Activated CD8-positive, alpha-beta memory T cell treated with anti-CD3 and anti-CD28 coated beads for 1 hour (primary cell): ENCODE measurements at places on chromosomes 1 and 21.

DNA sequence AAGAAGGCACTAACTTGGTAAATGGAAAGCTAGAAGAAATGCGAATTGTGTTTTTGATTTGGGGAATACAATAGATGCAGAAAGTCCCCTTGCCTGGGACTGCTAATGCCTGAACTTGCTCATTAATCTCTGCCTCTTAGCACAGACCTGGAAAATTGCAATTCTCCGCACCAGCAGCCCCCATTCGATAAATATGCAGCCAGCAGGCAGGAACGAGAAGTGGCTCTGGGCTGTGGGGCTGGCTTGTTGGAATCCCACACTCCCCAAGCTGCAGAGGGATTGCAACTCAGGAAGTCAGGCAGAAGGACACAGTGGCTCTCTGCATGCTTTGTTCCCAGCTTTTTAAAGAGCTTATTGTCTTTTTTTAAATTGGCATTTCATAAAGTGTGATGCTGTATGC, 51.3 kb downstream of the PCP4 start:
- no peak for DNase-seq

- no peak for DNase-seq
Observed at GRCh38 chr1:6162773-6163172, 17.3 kb downstream of the CHD5 start.

GRCh38 chr1:232534552-232535517, 95.1 kb downstream of the SIPA1L2 start:
- no peak for DNase-seq

GRCh38 chr1:3555131-3555920, 56.0 kb downstream of the MEGF6 start:
- no peak for DNase-seq

- DNase-seq: no peak
Observed at GRCh38 chr1:96569288-96569687, 152.3 kb upstream of the PTBP2 start.

DNA sequence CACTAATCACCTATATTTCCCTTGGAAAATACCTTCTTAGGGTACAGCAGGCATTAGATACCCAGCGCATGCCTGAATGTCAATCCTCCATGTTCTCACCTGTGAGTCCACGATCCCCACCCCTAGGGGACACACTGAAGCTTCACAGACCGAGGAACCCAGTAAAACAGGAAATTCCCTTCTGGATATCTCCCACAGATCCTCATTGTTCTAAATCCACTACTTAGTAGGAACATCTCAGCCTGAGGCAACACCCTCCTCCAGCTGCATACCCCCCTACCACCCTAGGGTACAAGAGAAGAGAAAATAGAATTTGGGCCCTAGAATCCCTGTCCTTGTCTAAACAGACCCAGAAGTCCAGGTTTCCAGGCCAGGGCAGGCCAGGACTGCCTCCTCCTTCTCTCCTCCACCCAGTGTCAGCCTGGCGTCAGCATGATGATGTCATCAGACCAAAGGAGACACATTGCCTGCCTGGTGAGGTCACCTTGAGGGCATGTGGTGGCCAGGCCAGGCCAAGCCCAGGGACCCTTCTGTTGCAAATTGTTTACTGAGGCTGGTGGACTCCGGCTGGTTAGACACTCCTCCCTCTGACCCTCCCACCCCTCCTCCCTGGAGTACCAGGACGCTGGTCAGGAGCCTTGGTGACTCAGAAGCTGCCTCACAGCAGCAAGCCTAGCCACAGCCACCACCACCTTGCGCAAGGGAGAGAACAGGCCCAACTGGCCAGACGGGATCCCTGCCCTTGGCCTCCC, 6.2 kb downstream of the NECTIN4 start:
- DNase-seq: no peak

GRCh38 chr1:18199462-18199861, 91.9 kb downstream of the IGSF21 start:
- DNase-seq: no peak

DNA sequence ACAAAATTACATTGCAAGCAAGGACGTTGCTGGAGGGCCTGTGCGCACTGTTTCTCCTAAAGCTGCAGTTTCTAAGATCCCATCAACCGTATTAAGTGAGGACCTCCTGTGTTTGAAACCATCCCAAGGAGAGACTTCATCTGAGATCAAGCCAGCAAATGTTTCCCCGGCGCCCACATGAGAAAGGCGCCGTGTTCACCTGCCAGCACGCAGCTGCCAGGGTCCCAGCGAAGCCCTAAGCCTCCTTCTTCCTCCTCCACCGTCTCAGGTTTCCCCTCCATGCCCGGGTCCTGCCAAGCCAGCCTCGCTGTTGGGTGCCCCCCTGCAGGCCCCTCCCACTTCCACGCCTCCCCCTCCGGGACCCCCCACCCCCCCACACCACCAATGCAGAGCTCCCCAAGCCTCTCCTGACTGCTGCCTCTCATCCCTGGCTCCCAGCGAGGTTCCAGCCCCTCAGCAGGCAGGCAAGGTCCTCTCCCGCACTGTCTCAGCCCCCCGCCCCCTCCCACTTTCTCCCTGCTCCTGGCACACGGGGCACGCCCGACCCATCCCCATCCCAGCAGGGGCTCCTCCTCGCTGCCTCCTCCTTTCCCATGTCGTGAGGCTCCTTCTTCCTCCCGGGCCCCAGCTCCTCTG, 8.6 kb upstream of the TFF1 start:
- no peak for DNase-seq
